ENCODE measurements at places on chromosomes 6 and 20.
A peak's percentile ranks its signal among the peaks of the same experiment; 100 is the strongest.

GRCh38 chr20:51750037-51750769, 18.0 kb downstream of the ATP9A start:
- DNase-seq, result peak; percentile 12

GRCh38 chr6:121344539-121344938, 10.3 kb upstream of the TBC1D32 start:
- no peak for DNase-seq

GRCh38 chr6:95087394-95088097, 489.8 kb upstream of the MANEA start:
- no peak for DNase-seq

DNA sequence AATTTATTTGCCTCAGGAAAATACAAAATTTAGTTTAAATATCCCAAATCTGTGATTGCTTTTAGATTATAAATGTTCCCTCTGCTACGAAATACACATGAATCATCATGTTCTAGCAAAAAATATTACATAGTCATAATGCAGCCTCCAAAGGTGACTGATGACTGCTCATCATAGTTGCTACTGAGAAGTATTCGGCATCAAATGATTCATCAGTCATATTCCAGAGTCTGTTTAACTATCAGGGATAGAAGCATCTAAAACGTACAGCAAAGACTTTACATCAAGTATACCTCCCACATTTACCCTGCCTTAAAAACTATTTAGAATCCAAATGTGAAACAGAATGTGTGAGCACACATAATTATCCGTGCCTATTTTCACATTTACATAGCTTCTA, 626.0 kb downstream of the CDH26 start:
- DNase-seq, result no peak

- DNase-seq, result no peak
Measured at GRCh38 chr6:17096652-17097051, 5.2 kb upstream of the STMND1 start.

- no peak for DNase-seq
Measured at GRCh38 chr6:169881976-169882375, 130.6 kb downstream of the ERMARD start.

DNA sequence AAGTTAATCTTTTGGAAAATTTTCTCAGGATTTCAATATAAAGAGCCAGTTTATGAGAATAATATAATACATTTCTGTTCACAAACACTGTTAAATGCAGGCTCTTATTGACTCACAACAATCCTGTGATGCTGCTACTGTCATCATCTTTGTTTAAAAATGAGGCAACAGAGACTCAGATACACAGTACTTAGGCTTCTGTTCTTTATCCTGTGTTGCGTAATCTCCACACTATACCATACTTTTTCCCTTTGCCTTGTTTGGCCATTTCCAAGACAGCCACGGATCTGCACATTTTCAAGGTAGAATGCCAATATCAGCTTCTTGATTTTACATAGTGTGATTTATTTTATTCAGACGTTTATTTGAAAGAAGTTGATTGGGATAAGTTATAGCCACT, 699.0 kb upstream of the CITED2 start:
- no peak for DNase-seq

DNA sequence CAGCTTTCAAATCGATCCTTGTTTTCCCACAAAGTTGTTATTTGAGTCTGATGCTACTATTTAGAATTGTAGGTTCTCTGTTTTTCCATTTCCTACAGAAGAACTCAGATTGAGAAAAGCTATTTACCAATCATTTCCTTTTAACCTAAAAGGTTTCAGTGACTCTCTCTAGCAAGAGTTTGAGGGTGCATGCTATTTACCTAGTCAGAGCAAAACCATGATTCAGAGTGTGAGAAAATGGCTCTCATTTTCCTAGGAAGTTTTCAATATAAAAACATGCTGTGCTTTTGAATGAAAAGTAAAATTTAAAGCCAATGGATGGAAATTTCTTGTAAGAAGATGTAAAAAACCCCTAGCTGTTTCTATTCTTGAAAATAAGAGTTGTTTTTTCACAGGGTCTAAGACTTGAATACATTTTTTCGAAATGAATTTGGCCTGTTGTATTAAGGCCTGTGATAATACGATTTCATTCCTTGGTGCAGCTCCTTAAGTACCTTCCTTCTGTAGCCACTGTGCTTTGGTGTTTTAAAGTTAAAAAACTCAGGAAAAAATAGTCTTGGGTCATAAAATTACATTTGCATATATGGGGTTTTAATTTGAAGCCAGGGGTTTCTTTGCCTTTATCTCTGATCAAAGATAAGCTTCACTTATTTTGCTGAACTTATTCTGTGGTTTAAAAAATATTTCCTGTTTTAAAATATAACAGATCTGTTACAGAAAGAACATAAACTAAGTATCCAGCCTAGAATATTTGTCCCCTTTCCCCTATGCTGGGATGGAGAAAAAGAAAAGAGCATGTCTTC, 18.0 kb upstream of the RSPH3 start:
- no peak for DNase-seq

DNA sequence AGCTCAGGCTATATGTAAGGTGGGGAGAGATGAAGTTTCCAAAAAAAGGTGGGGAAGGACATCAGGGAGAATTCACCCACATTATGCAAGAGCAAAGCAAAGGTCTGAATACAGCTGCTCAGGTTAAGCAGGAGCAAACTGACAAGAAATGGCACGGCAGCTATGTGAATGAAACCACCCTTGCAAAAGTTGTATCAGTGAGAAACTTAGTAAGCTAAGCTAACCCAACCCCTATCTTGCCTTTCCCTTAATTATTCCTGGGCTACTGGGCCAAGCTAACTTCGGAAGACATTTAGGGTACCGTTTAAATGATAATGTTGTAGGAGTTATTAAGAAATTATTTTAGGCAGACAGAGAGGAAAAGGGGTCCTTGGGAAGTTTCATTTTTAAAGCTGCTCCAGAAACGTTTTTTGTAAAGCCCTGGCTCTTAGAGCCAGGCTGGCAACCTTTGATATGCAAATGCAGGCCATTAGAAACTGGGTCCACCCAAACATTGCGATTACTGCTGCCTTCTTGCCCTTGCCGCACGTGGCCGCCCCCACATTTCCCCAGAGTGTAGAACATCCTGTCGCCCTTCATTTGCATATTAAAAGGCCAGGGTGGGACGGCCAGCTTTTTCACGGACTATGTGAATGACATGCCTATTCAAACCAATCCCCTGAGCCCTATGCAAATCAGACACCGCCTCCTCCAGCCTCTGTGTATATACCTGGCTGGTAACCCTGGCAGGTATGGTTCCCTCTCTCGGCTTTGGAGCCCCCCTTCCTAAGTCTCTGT, 60.5 kb upstream of the SAMD5 start:
- DNase-seq, result no peak

- DNase-seq, result no peak
Measured at GRCh38 chr20:50924261-50924920, 6.8 kb downstream of the ADNP start.

- no peak for DNase-seq
Measured at GRCh38 chr6:5111626-5112025, 26.5 kb downstream of the PPP1R3G start.

DNA sequence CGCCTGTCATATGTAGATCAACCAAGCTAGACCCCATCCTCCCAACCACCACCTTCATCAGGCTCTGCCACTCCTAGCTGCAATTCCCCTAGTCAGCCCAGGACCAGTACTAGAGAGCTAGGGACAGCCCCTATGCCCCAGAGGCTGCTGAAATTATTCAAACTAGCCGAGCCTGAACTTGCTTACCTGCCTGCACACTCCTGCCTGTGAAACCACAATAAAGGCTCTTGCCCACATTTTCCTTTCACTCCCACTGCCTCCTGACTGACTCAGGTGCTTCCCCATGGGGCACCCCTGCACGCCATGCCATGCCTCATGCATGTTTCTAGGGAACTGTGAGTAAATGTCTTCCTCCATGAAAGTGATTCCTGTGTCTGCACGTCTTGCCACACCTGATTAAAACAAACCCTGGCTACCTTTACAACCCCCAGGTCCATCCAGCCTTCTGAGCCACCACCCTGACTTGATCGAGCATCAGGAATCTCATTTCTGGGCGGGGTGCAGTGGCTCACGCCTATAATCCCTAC, 66.5 kb upstream of the IER3 start:
- no peak for DNase-seq

DNA sequence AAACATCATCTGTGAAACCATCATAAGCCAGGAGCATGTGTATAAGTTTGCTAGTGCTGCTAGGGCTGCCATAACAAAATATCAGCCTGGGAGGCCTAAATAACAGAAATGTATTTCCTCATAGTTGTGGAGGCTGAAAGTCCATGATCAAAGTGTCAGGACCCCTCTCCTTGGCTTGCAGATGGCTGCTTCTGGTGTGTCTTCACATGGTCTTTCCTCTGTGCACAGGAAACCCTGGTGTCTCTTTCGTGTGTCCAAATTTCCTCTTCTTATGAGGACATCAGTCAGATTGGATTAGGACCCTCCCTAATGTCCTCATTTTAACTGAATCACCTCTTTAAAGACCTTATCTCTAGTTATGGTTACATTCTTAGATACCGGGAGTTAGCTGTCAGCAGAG, 6.2 kb upstream of the CITED2 start:
- no peak for DNase-seq

DNA sequence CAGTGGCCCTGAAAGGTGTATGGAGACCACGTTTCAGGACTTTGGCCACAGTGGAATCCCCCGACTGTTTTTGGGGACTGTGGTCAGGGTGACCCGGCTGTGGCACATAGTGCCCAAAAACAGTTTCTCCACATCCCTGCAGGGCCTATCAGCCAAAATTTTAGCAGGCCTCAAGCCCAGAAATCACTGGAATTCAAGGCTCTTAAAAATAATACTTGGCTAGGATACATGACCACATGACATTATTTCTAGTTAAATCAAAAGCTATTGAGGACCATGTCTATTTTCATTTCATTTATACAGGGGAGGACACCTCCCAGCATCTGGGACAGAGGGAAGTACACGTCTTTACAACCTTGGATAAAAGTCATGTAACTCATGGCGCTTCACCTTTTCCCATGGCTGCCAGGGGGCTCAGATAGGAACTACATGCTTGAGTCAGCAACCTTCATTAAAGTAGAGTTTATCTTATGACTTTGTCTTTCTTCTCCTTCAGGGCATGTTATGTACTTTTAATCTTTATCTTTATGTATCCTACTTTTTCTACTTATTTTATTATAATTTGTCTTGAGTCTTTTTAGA, 70.8 kb upstream of the CD93 start:
- DNase-seq, result no peak

DNA sequence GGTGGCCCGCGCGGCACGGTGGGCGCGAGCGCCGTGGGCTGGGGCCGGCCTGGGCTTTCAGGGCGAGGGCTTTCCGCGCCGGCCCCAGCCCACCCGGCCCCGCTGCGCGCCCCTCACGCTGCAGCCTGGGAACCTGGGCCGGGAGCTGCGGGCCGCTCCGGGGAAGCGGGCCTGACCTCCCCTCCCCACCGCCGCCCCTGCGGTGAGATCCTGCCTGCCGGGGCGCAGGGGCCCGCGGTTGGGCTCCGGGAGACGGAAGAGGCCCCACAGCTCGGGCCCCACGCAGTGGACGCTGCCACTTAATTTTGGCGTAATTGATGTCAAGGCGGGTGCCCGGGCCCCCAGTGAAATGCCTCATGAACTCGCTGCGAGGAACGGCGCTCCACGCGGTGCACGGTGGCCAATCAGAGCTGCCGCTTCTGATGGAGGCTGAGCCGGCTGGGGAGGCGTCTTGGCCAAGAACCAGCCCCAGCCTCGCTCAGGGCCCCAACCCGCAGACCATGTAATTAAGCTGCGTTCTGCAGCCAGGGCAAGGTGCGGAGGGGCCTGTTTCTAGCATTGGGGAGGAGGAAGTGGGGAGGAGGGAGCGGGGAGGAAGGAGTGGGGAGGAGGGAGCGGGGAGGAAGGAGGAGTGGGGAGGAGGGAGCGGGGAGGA, 96.1 kb upstream of the BHLHE23 start:
- no peak for DNase-seq

- DNase-seq, result no peak
Measured at GRCh38 chr20:50610212-50610718, 81.1 kb downstream of the RIPOR3 start.

DNA sequence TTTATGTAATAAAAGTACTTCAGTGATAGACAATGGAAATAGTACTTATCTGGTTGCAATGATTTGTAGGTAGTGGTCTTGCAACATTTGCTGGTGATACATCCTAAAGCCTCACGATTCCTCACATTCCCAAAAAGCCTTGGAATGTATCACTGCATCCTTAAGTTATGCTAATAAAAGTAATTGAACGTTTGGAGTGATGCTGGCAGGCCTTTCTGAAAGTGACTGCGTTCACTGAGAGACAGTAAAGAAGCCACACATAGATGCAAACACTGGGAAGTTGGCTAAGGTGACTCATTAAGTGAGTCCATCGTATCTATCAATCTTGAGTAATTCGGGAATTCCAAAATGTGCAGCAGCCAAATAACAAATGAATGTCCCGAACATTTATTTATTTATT, 444.1 kb upstream of the SOX4 start:
- no peak for DNase-seq

DNA sequence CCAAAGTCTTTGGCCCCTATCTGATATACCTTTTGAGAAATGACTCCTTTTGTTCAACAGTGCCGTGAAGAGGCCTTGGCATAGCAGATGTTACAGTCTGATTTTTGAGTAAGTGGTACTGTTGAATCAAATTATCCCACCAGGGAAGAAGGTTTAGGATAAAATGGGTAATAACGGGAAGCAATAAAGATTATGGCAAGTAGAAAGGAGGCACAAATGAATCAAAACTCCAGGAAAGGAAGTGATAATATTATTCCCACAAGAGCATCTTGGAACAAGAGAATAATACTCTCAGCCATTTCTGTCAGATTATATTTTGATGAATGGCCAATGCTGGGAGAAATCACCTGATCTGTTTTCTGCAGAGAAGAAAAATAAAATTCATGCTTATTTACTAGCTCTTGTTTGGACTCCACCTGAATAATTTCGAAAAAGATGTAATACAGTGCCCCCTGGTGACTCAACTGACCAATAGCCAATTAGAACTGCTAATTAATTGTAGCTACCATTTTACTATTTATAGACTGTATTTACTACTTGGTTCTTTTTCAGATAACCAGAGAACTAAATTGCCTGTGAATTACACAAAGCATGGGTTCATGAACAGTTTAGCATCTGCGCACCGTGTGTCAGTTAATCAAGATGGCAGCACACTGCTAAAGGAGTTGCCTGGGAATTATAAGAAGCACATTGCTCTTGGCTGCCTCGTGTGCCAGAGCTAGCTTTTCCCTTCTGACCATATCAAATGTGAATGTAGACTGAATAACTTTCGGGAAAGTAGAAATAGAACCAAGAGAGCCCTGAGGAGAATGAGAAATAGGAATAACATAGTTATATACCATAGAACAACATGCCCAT, 78.5 kb upstream of the TRDN start:
- DNase-seq, result no peak

GRCh38 chr6:118220429-118221128, 313.5 kb downstream of the SLC35F1 start:
- no peak for DNase-seq

- DNase-seq, result no peak
Measured at GRCh38 chr6:110658631-110659211, 156.5 kb downstream of the CDK19 start.

GRCh38 chr6:80441131-80441530, 334.7 kb downstream of the BCKDHB start:
- no peak for DNase-seq

Measured in hematopoietic multipotent progenitor cell treated with erythropoietin and hydrocortisone succinate and interleukin-3 and kit ligand, for 17 days (in vitro differentiated cells).